ENCODE measurements at places on chromosomes 3 and 15.

- DNase-seq: no peak
Observed at GRCh38 chr3:72128921-72129320, 344.0 kb upstream of the PROK2 start.

DNA sequence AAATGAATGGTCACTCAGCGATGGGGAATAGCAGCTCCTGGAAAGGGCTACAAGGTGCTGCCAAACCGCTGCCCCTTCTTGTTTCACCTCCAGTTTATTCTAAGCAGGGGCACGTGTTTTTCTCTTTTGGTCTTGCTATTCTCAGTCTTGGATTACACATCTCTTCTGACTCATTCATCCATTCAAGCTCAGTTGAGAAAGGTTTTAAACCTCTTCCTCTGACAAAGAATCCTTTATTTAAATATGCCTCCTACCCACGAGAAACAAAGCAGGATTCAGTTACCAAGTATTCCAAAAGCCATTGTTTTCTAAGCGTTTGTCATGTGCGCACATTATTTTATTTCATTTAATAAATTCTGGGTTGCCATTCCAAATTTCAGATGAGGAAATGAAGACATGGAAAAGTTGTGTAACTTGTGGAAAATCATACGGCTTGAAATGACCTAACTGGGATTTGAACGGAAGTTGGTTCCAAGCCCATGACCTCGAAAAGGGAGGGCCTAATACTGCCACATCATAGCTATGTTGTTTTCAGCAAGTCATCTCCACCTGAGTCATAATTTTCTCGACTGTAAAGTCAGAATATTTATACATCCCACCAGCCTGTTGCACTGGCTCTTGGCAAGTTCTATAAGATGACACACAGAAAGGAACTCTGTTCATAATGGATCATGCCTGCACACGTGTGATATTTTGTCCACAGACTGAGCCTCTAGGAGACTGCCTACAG lies 292.0 kb upstream of the SLCO3A1 start:
- DNase-seq: no peak

GRCh38 chr3:115792206-115792955 lies 169.1 kb downstream of the GAP43 start:
- no peak for DNase-seq

DNA sequence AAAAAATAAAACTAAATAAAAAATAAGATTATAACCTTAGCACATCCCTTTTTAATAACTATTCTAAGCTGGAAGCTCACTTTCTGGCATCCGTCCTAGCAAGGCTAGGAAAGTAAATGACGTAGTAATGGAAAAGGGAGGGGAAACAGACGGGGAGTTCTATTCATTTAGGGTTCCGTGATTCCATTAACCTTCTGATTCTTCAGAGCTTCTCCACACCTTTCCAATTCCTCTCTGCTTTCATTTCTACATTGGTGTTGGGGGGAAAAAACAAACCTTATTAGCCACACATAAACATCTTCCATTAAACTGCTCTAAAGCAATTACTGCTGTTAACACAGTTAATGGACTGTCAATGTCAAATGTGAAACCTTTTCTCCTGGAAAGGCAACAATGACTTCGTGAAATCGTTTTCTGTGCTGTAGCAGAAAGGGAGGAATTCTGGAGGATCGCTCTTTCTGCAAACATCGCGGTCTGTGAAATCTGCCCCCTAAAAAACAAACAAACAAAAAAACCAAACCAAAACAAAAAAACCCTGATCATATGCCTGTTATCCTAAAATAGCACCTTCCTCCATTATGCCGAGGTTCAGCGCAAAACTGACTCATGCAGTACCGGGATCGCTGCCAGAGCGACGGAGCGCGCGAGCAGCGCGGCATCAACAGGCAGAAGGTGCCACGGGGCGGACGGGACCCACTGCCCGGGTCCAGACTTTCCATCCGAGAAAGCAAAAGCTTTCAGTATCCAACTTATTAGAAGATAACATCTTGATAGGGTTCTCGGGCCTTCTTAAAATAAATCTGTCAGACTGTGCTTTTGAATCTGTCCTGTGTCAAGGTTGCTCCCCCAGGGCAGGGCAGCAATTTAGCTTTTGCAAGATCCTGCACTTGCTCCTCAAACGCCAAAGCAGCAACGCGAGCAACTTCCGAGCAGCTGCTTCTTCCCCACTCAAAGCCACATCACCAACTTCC lies 156.2 kb downstream of the FGF12 start:
- peak; percentile 38 for DNase-seq

DNA sequence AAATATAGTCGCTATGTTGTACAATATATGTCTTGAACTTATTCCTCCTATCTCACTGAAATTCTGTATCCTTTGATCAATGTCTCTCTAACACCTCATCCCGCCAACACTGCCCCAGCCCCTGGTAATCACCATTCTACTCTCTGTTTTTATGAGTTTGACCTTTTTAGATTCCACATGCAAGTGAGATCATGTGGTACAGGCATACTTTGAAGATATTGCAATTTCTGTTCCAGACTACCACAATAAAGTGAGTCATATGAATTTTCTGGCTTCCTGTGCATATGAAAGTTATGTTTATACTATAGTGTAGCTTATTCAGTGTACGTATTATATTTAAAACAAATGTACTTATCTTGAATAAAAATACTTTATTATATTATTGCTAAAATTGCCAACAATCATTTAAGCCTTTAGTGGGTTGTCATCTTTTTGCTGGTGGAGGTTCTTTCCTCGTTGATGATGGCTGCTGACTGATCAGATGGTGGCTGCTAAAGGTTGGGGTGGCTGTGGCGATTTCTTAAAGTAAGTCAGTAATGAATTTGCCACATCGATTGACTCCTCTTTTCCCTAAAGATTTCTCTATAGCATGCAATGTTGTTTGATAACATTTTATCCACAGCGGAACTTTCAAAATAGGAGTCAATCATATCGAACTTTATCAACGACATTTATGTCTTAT lies 257.2 kb downstream of the NFKBIZ start:
- DNase-seq: no peak

GRCh38 chr15:71496336-71496955 lies 313.9 kb upstream of the NR2E3 start:
- DNase-seq: no peak

- DNase-seq: no peak
Observed at GRCh38 chr3:149152420-149152819, 23.0 kb downstream of the HPS3 start.

DNA sequence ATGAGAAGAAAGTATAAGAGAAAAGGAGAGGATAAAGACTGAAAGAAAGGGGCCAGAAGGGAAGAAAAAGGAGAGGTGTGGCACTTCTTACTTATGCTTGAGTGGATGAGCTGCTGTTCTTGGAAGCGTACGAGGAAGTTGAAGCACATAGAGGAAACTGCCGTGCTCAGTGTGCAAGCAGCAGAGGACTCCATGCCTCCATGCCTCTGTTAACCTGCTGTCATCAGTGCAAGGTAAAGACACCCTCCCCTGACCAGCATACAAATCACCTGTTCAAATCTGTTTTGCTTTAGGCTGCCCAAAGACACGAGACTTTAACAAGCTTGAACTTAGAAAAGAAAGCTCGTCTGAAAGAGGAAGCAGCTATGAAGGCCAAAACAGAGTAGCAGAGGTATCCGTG lies 6.4 kb downstream of the WDR5B start:
- DNase-seq: no peak

- DNase-seq: no peak
Observed at GRCh38 chr3:29334706-29335105, 53.8 kb downstream of the RBMS3 start.

DNA sequence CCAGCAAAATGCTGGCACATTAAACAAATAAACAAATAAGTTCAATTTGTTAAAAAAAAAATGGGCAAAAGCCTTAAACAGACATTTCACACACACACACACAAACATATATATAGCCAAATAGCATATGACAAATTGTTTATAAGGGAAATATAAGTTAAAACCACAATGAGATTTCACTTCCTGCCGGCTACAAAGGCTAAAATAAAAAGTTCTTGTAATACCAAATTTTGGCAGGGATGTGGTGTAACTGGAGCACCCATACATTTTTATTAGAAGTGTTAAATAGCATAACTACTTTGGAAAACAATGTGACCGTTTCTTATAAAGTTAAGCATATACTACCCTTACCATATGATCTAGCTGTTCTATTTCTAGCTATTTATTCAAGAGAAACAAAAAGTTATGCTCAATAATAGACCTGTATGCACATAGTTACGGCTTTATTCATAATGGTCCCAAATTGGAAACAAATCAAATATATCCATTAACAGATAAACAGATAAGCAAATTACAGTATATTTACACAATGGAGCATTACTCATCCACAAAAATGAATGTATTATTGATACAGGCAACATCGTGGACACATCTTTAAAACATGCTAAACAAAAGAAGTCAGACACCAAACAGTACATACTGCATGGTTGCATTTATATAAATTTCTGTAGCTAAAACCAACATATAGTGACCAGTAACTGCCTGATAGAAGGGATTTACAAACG lies 93.9 kb downstream of the EOMES start:
- no peak for DNase-seq

GRCh38 chr3:122307094-122307687 lies 17.9 kb upstream of the CSTA start:
- DNase-seq: no peak

- no peak for DNase-seq
Observed at GRCh38 chr15:51168700-51169099, 74.0 kb upstream of the TNFAIP8L3 start.

DNA sequence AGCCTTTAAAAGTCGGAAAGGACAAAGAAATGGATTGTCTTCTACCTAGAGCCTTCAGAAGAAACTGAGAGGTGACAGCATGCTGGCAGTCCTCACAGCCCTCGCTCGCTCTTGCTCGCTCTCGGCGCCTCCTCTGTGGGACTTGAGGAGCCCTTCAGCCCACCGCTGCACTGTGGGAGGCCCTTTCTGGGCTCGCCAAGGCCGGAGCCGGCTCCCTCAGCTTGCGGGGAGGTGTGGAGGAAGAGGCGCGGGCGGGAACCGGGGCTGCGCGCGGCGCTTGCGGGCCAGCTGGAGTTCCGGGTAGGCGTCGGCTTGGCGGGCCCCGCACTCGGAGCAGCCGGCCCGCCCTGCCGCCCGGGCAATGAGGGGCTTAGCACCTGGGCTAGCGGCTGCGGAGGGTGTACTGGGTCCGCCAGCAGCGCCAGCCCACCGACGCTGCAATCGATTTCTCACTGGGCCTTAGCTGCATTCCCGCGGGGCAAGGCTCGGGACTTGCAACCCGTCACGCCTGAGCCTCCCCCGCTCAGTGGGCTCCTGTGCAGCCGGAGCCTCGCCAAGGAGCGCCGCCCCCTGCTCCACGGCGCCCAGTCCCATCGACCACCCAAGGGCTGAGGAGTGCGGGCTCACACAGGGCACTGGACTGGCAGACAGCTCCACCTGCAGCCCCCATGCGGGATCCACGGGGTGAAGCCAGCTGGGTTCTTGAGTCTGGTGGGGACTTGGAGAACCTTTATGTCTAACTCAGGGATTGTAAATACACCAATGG lies 953.8 kb upstream of the GBE1 start:
- DNase-seq: no peak

- no peak for DNase-seq
Observed at GRCh38 chr3:125079675-125080045, 23.9 kb upstream of the HEG1 start.

- DNase-seq: no peak
Observed at GRCh38 chr3:133962849-133963248, 66.9 kb downstream of the SLCO2A1 start.

- DNase-seq: no peak
Observed at GRCh38 chr3:73786321-73786807, 161.6 kb upstream of the PDZRN3 start.

GRCh38 chr15:30984542-30984941 lies 6.9 kb downstream of the MTMR10 start:
- peak; percentile 68 for DNase-seq

All from D341Med (cell line).